ENCODE measurements at places on chromosomes 16 and 17.

DNA sequence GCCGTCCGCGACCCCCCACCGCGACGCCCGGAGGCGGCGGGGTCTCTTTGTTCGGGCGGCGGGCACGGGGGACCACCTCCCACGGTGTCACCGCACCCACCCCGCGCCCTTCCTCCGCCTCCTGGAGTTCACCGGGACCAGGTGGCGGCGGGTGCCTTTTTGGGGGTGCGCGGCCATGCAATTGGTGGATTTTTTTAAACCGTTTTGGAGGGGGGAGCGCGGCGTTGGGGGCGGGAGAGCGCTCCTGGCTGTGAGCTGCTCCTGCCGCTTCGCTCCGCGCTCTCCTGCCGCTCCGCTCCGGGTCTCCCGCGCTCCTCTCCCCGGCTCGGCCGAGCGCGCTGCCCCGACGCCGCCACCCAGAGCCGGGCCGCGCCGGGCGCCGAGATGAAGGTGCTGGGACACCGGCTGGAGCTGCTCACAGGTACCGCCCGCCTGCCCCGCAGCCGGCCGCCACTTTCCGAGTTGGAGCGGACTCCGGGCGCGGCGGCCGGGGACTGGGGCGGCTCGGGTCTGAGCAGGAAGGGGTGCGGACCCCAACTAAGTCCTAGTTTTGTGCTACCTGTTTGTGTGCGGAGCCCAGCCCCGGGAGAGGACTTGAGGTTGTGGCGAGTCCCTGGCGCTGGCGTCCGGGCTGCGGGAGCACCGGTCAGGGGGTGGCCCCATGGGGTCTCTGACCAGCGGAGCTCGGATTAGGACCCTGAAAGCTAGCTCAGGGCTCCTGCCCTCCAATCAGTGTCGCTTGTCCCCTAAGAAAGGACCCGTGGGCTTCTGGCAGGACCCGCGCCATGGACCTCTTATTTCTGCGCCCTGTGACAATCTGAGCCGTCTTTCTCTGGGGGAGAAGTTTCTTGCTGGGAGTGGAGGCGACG is 35.7 kb upstream of the NDRG4 start:
- DNase-seq = no peak

DNA sequence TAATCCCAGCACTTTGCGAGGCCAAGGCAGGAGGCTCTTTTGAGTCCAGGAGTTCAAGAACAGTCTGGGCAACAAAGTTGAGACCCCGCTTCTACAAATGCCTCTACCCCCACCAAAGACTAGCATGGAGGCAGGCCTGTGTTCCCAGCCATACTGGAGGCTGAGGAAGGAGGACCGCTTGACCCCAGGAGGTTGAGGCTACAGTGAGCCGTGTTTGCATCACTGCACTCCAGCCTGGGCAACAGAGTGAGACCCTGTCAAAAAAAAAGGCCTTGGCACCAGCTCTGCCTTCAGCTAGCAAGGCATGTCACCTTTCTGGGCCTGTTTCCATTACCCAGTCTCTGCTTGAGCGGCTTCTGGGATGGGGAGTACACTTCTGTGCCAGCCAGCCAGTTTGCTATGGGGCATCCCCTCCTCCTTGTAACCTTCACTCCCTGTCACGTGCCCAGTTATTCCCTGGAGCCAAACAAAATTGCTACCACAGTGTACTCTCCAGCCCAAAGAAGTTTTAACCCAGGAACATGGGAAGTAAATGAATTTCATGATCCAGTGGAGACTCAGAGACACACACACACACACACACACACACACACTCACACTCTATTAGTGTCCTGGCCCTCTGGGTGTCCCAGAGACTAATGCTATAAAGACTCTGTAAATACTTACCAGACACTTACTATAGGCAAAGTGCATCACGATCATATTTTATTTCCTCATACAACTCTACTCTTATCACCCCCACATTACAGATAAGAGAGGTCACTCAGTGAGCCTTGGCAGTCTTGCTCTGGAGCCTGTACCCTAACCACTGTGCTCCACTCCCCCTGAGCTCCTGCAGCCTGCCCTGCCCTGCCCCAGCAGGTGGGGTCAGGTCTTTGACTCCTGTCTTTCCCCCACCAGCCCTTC is 2.5 kb downstream of the CISD3 start:
- no peak for DNase-seq

GRCh38 chr17:40720899-40721298 is 17.3 kb upstream of the KRT24 start:
- no peak for DNase-seq

DNA sequence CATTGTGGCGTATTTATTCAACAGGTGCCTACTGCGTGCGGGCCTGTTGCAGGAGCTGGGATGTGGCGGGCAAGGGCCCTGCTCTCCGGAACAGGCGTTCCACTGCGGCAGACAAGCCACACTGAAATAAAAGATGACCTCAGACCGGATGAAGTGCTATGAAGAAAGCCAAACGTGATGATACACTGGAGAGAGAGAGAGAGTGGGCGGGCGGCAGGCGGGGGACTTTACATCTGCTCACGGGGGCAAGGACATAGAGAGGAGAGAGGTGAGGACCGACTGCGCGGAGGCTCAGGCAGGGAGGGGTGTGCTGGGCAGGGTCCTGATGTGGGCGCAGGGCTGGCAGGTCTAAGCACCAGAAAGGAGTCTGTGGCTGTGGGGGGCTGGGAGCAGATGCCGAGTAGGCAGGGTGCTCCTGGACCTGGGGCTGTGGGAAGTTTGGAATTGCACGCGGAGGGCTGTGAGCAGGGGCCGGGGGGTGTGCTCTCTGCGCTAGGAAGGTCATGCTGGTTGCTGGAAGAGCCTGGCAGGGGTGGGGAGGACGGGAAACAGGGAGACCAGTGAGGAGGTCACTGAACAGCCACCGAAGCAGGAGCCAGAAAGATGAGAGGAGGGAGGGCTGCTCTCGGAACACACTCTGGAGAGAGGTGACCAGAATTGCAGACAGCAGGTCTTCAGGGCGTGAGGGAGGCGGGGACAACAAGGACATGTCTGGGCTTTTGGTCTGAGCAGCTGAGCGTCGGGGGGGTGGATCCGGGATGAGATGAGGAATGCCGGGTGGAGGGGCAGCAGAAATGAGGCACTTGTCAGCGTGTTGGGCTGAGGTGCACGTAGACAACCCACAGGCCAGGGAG is 9.9 kb downstream of the MXRA7 start:
- no peak for DNase-seq

DNA sequence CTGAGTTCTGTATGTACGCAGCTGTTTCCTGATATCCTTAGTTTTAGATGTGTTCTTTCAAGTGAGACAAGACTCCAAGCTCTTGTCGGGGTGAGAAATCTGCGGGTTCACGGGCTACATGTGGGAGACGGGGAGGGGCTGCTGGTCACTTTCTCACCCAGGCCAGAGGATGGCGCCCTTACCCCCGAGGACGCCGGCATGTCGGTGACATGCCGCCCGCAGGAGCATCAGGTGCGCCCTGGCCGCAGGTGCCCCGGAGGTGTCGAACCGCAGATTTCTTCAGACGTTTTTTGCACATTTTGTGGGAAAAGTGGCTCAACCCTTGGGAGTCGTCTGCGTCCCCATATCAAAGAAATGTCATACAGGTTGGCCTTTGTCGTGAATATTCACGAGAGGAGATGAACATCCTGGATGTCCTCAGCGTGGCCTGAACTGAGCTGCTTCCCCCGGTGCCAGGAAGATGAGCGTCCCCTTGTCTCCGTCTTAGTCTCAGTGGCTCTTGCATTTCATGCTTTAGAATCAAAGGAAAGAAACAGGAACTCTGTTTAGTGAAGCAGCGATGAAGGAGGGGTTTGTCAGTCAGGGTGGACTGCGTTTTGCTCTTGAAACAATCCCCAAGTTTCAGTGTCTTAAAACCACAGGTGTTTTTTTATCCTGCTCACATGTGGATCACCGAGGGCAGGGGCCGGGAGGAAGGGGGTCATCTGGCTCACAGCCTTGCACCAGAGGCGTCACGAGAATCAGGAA is 75.4 kb upstream of the ZNF750 start:
- DNase-seq = no peak

DNA sequence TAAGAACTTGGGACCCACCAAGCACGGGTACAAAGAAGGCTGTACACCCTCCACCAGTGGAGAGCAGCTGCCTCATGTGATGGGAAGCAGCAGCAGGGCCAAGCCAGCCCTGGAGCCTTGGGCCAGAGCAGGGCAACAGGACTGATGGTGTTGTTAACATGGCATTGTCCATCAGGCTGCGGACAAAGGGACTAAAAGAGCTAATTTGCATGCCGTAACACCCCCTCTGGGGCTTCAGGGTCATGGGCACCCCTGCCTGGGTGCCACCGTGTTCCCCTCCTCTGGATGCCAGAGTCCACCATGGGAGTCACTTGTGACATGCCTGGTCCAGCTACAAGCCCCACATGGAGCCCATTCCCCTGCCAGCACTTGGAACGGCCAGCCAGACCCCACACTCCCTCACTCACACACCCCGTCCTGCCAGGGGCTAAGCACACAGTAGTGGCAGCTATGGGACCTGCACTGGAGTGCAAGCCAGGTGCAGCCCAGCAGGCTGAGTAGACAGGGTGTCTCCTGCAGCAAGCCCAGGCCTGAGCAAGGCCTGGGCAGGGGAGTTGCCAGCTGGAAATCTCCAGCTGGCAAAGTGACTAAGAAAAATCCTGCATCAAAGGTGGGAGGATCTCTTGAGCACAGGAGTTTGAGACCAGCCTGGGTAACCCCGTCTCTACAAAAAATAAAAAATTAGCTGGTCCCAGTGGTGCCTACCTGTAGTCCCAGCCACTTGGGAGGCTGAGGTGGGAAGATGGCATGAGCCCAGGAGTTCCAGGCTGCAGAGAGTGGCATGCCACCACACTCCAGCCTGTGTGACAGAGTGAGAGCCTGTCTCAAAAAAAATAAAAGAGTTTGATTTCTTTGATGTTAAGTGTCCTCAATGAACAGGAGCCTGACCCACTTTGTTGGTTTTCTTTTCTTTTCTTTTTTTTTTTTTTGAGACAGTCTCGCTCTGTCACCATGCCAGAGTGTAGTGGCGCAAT is 33.7 kb downstream of the NOL11 start:
- no peak for DNase-seq

DNA sequence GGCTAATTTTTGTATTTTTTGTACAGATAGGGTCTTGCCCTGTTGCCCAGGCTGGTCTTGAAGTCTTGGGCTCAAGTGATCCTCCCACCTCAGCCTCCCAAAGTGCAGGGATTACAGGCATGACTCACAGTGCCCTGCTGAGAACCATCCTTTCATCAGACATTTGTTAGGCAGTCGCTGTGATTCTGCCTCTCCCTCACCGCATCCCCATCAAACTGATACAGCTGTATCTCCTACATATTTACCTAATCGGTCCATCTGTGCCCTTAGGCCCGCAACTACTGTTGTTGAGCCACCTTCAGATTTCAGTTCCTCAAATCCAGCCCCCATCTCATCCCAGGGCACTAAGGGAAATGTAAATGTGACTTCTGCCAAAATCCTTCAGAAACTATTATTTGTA is 2.0 kb upstream of the SLC43A2 start:
- DNase-seq = no peak

- DNase-seq = no peak
Measured at GRCh38 chr16:30187971-30188561, 4.7 kb downstream of the CORO1A start.

GRCh38 chr16:12406926-12407690 is 396.6 kb downstream of the CPPED1 start:
- DNase-seq = no peak

GRCh38 chr16:78106686-78107085 is 7.2 kb downstream of the WWOX start:
- no peak for DNase-seq

GRCh38 chr16:48138543-48138942 is 17.2 kb downstream of the ABCC12 start:
- DNase-seq = no peak

DNA sequence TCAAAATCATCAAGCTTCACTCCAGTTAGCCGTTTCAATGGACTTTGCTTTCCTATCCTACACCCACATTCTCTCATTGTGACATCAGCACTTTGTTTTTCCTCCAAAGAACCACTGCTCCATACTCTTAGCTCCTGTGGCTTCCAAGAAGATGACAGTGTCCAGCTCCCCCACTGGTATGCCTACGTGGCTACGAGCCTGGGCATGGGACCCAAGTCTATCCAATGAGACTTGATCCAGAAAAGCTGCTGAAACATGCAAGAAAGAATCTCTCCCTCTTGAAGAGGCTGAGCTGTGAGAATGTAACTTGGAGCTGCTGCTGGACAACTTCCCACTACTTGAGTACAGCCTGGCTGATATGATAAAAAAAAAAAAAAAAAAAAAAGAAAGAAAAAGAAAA is 9.4 kb downstream of the TOX3 start:
- no peak for DNase-seq

- DNase-seq = no peak
Measured at GRCh38 chr17:78999056-78999768, 10.4 kb downstream of the CANT1 start.

DNA sequence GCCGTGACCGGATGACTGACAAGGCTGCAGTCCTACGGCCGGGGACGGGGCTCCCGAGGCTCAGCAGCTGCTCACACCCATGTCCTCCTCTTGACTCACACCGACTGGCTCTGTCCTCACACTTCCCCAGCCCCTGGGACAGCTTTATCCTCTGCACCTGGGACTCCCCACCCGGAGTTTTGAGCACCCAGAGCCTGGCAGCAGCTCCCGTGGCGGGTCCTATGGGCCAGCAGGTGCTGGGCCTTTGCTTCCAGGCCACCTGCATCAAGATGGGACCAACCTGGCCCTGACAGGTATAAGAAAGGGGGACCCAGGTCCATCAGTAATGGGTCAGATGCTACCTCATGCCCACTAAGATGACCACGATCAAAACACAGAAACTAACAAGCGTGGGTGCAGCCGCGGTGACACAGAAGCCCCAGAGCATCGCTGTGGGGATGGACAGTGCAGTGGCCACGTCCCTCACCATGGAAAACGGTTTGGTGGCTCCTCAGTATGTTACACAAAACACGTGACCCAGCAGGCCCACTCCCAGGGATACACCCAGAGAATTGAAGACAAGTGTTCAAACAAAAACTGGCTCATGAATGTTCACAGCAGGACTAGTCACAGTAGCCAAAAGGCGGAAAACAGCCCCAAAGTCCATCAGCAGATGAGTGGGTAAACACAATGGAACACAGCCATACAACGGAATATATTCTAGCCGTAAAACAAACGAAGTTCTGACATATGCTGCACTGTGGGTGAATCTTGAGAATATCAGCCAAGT is 3.3 kb upstream of the NOTUM start:
- DNase-seq = no peak

- DNase-seq = no peak
Measured at GRCh38 chr17:75403131-75403530, 2.3 kb downstream of the GRB2 start.

- no peak for DNase-seq
Measured at GRCh38 chr16:68179196-68179795, 56.6 kb downstream of the ESRP2 start.

GRCh38 chr16:73945631-73946030 is 351.0 kb upstream of the PSMD7 start:
- no peak for DNase-seq

GRCh38 chr17:35846055-35846809 is 22.5 kb downstream of the HEATR9 start:
- no peak for DNase-seq

DNA sequence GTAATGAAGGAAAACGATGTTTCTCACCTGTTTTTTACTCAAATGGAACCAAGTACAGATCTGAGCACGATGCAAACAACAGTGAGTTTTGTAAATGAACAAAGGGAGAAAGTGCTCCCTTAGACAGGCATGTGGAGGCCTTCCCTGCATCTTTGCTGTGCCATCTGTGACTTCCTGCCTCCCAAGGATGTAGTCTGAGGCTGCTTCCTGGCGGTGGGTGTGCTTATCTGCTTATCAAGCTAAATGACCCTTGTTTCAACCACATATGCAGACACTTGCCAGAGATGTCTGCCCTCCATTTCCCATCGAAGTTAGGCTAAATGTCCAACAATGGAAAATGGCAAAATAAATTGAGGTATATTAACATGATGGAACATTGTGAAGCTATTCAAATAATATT is 34.6 kb downstream of the RGS9 start:
- no peak for DNase-seq
